ENCODE measurements at places on chromosomes 12 and 14.
A peak's percentile ranks its signal among the peaks of the same experiment; 100 is the strongest.

DNA sequence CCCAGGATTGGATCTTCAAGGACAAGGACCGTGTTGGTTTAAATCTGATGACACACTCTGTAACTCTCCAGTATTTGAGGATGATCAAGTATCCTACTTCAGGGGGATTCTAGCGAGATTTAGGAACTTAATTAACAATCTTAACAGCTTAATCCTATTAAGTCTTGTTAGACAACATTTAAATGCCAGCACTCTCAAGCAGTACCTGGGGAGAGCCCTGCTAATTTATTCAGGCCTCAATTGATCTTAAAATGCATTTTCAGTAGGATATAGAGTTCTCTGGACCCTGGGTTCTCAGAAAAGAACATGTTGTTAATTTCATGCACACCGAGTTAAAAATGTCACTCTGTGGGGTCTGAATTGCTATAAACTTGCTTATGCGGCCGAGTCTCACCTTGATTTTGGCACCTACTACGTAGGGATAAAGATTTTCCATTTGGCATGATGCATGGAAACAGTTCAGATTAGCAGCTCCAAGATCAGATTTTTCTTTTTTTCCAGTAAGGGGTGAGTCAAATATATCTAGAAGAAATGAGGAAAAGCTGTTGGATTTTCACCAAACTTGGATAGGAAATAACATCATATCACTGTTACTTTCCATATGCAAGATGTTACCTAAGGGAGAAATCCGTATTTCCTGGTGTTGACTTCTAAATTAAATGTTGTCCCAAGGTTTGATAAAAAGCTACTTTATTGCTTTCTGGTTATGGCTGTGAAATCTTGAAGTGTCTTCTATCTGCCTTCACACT, 76.1 kb downstream of the SLC24A4 start:
- no peak for DNase-seq

GRCh38 chr14:95316821-95317220, 2.9 kb downstream of the CLMN start:
- DNase-seq: no peak

DNA sequence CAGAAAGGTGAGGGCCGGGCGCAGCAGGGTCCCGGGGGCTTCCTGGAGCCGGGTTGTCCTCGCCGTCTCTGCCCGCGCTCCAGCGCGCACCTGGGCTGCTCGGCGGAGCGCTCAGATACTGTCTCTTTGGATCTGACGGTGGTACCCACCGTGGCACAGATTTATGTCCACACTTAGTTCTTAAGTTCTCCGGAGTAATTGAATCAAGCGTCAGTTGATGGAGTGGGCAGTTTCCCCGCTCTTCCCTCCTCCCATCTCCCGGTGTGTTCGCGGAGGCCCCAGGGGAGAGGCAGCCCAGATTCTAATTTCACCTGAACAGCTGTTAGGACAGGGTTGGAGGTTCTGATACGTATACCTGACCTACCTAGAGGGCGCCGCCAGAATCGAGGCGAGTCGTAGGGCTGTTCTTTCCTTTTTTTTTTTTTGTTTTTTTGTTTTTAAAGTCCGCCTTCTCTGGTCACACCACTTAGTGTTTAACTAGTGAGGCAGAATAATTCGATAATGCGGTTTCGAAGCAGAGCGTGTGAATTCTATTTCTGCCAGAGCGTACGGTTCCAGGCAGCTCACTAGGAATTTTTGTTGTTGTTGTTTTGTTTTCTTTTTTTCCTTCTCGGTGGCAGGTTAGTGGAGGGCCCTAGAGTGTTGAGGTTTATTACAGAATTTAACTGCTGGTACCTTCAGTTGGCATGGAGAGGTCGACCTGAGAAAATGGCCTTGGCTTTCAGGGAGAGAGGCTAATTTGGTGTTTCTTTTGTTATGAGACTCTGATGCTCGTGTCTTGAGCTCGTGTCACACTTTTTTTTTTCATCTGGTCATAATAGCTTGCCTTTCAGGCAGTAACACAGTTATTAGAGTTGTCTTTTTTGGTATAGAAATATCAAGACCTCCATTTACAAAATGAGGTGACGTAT, 22.3 kb upstream of the GNS start:
- DNase-seq: peak; percentile 17

- peak; percentile 81 for DNase-seq
These were observed 10.7 kb downstream of the TCTN2 start for GRCh38 chr12:123681605-123682004.

DNA sequence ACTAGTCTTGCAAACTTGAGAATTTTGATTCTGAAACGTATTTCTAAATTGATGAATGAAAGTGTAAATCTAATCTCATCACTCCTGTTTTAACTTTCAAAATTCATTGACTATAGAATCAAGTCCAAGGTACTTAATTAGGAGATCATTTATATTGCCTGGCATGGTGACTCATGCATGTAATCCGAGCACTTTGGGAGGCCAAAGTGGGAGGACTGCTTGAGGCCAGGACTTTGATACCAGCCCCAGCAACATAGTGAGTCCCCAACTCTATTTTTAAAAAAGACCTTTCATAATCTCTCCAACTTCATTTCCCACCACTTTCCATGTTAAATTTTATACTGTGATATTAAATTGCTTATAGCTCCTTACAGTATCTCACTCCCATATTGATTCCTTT, 3.0 kb upstream of the MIPOL1 start:
- DNase-seq: no peak

Data from suppressor macrophage treated with lipopolysaccharide for 4 hours (primary cell).